Activated CD4-positive, alpha-beta T cell treated with anti-CD3 and anti-CD28 coated beads for 36 hours (primary cell): ENCODE measurements at places on chromosomes 2 and 18. TPM values are rescaled to one million over a fixed set of nuclear protein-coding genes. Genes with fewer than 3 reads are reported as not detected.
A peak's percentile ranks its signal among the peaks of the same experiment; 100 is the strongest.

- DNase-seq = no peak
- no peaks in the 10 kb centered on the region for H3K36me3 ChIP-seq
- no peak overlapping the region for H3K27ac ChIP-seq
- H3K4me1 ChIP-seq = no peaks in the 10 kb centered on the region
These were observed 335.1 kb downstream of the CYRIA start for GRCh38 chr2:16330571-16330970.

The C2orf74 gene
- total RNA-seq = 10.0 TPM

GRCh38 chr2:83730223-83730622 is 728.9 kb downstream of the SUCLG1 start:
- DNase-seq = no peak
- H3K4me3 ChIP-seq = no peak overlapping the region
- H3K4me1 ChIP-seq = no peaks in the 10 kb centered on the region
- no peaks in the 10 kb centered on the region for H3K36me3 ChIP-seq
- H3K27me3 ChIP-seq = no peaks in the 10 kb centered on the region

DNA sequence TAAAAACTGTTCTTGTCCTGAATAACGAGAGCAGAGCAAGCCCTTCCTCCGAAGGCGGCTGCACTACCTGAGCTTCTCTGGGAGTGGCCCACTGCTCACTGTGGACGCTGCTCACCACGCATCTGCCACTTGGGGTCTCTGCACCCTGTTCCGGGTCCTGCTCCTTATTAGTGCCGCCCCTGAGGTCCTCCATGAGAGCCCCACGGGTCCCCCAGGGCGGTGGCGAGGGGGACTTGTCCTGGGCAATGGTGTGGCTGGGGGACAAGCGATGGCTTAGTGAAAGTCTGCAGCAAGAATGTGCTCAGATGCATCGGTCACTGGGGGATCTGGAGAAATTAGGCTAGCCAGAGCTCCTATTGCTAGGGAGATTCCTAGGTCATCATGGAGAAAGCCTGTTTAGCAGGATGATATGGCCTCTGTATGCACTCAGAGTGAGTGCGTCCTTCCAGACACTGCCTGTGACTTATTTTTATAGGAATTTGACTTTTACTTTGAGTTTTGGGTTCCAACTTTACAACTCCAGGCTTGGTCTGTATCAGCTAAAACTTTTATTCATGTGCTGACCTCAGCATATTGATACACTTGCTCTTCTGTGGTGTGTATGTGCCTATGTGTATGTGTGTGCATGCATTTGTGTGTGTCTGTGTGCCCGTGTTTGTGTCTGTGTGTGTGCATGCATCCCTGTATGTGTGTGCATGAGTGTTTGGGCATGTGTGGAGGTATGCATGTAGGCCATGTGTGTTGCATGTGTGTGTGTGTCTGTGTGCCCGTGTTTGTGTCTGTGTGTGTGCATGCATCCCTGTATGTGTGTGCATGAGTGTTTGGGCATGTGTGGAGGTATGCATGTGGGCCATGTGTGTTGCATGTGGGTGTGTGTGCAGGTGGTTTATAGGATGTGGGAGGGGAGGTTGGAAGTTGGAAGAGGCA is 129.5 kb downstream of the SNTG2 start:
- no peaks in the 10 kb centered on the region for H3K36me3 ChIP-seq
- no peak overlapping the region for H3K4me3 ChIP-seq
- H3K4me1 ChIP-seq = no peaks in the 10 kb centered on the region
- DNase-seq = no peak
- H3K27me3 ChIP-seq = no peaks in the 10 kb centered on the region

- H3K27me3 ChIP-seq = no peaks in the 10 kb centered on the region
- no peak overlapping the region for H3K27ac ChIP-seq
- peaks cover 34% of the 10 kb centered on the region for H3K4me1 ChIP-seq
- no peak overlapping the region for H3K4me3 ChIP-seq
These were observed 8.1 kb downstream of the STK39 start for GRCh38 chr2:168239281-168239680.

DNA sequence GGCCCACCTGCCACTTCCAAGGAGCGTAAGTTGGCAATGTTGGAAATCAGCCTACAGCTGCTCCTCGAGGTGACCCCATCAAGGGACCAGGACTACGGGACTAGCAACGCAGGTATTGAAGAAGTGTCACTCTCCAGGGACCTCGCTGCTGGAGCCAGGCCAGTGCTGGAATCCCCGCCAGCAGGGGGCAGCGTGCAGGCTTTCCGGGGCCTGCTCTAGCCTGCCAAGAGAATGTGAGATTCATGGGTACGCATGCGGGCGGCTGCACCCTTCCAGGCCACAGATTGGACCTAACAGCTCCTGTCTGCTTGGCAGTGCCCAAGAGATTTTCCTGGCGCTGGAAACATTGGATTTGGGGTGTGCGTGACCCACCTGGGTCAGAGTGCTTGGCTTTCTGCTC is 182.8 kb upstream of the RAB12 start:
- H3K27me3 ChIP-seq = no peaks in the 10 kb centered on the region
- H3K36me3 ChIP-seq = no peaks in the 10 kb centered on the region
- no peak overlapping the region for H3K27ac ChIP-seq
- no peak overlapping the region for H3K4me3 ChIP-seq
- no peaks in the 10 kb centered on the region for H3K4me1 ChIP-seq

GRCh38 chr2:11750917-11751316 is 4.5 kb downstream of the LPIN1 start:
- peaks cover 84% of the 10 kb centered on the region for H3K4me1 ChIP-seq
- peak overlapping the region; percentile 47 for H3K4me3 ChIP-seq
- H3K27me3 ChIP-seq = no peaks in the 10 kb centered on the region
- peak overlapping the region; percentile 86 for H3K27ac ChIP-seq

The HJURP gene
- 111 TPM for total RNA-seq

DNA sequence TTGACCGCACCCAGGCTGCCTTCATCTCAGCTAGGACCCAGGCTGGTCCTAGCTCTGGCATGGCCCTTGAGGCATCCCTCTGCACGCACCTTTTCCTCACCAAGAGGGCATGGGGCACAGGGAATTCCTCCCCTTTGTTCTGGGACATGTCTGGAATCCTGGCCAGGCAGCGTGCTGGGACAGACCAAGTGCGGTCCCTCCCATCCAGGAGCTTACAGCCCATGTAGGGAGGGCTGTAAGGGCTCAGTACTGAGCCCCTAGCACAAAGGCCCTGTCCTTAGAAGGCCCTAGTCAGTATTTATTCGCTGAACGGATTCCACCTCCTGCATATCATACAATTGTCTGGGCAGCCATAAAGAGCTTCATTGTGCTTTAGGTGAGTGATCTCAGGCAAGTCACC is 3.0 kb downstream of the TMEM37 start:
- H3K4me3 ChIP-seq = no peak overlapping the region
